WTC11 (cell line): ENCODE measurements at places on chromosomes 1 and 21.

DNA sequence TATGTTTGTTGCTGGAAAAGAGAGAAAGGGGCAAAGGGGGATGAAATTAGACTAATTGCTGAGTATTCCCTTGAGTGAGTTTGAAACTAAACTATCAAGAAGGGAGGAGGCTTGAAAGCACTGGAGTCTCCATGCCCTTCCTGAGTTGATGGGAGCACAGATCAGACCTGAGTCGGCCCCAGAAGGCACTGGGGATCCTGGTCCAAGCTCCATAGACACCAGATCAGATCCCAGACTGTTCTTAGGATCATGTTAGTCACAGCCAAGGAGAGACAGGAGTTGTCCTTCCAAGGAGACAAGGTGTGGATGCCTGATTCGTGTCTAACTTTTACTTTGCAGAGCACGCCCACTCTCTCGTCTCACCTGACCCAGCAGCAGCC is 152.3 kb downstream of the NR5A2 start:
- no peak for DNase-seq

GRCh38 chr1:56255516-56256152 is 323.7 kb downstream of the PLPP3 start:
- no peak for DNase-seq

DNA sequence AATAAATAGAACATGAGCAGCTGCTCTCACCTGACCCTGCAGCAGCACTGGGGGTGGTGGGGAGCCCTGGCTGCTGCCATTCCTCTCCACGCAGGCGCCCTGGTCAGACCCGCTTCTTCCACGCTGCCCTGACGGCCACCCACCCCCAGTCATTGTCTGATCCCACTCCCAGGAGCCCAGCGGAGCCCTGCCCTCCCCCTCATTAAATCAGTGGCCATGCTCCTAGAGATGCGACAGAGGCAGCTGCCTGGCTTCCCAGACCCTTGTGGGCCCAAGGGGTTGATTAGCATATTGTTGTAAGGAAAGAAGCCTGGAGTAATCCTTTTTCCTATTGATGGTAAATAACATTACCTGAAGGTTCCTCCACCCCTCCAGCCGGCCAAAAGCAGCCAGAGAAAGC is 301.5 kb downstream of the RRAGC start:
- DNase-seq = peak; percentile 35

GRCh38 chr1:224407571-224408293 is 26.9 kb downstream of the WDR26 start:
- no peak for DNase-seq

GRCh38 chr1:30753660-30754123 is 3.9 kb downstream of the LAPTM5 start:
- no peak for DNase-seq

DNA sequence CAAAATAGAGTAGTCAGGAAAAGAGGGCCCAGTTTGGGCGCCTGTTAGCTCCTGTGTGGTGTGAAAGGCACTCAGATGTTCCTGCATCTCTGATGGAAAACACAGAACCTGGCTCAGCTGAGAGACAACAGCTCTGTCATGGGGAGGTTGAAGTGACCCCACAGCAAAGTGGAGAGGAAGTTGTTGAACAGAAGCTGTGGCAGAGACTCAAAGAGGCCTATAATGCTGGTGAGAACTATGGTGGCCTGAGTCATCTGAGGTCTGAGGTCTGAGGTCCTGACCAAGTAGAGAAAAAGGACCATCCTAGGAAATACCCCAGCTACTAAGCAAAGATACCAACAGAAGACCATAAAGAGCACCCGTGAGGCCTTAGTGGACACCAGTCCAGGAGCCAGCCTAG is 45.6 kb upstream of the JAK1 start:
- DNase-seq = no peak

DNA sequence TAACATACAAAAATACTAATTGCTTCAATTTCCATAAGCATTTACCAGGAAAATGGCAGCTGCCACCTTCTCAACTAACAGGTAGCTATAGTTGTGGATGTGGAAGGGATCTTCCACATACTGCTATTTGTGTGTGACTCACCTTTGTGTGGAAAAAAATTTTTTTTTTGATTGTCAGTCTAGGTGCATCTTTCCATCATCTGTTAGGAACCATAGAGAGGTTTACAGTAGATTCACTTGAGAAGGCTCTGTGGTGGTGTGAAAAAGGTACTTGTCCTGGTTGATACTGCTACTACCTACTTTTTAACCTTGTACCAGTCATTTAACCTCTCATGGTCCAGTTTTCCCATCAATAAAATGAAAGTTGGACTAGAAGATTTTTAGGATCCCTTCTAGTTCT is 12.9 kb downstream of the DDX20 start:
- no peak for DNase-seq

DNA sequence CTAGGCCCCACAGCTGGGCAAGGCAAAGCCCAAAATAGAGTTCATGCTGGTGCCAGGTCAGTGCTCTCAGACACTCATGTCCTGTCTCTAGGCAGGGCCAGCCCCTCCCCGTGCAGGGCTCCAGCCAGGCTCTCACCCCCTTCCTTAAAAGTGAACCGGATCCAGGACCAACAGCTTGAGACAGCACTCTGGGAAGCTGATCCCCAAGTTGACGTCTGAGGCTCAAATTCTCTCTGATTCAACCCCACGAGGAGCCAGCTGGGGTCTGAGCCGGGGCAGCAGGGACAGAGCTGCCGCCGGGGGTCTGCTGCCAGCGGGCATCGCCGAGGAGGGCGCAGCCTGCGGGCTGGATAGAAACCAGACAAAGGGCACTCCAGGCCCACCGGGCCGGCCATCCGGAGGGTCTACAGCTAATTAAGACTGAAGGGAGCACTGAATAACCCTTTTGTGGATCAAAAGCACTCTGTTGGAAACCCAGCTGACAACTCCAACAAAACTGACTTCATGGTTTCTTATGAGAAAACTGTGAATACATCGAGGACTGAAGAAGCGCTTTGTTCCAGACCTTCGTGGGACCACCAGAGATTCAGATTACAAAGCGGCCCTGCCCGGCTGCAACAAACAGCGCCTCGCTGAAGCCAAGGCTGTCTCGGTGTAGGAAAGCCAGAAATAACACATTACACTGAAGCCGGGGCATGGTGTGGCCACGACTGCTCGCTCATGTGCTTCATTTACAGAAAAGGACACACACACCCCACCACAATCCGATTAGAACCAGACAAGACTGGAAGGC is 95.8 kb downstream of the PSMG1 start:
- DNase-seq = no peak

- no peak for DNase-seq
Observed at GRCh38 chr1:185487936-185488335, 170.9 kb upstream of the IVNS1ABP start.

DNA sequence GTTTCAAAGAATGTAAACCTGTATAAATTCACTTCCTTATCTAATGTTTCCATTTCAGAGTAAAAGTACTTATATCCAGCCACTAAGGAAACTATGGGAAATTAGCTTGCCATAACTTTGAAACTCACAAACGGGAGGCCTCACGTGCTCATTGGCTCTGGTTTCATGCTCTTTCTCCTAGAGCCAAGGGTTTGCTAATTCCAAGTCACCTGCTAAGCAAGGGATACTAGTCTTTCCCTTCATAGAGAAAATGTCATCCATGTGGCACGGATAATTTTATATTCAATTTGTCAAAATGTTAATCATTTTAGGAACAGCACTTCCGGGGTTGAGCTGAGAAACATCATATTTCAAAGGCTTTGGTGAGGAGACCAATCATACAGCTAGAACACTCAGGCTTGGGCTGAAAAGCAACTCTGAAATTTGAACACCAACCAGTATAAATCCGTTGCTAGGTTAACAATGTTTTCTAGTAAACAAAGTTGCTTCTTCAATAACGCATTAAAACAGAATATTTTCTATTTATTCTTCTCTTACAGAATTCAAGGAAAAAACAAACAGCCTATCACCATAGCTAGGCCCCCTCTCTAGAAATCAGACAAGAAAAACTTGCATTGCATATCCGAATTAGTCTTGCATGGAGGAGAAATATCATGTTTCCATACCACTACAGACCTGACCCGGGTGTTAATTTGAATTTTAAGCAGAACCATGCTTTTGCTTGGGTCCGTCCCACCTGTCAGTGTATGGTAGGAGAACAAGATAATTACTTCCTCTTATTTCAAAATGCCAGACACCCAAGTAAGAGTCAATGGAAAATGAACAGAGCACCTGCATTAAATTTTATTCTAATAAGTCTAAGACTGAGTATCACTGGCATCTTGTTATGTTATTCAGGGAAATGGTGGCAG is 196.1 kb upstream of the ESRRG start:
- DNase-seq = no peak

DNA sequence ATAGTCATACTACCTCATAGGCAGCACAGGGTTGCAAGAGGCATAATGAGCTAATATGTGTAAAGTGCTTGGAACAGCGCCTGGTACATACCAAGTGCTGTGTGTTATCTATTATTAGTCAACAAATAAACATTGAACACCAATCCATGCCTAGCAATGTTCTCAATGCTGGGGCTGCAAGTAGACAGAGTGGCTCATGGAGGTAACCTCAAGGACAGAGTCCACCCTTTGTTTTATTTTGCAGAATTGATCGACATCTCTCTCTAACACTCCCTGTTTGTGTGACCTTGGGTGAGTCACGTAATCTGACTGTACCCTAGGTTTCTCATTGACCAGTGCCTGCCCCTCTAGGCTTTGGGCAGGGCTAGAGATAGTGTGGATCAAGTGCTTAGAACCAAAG is 164.0 kb upstream of the KLHDC7A start:
- DNase-seq = no peak

GRCh38 chr1:96259399-96259798 is 462.2 kb upstream of the PTBP2 start:
- DNase-seq = no peak

- no peak for DNase-seq
Observed at GRCh38 chr1:230103306-230104173, 36.5 kb downstream of the GALNT2 start.

GRCh38 chr1:59926381-59927123 is at the start of gene CYP2J2:
Gene CYP2J2, minus strand, starts transcription at chr1:59926773. Its CDS starts 27 bp downstream, at chr1:59926746.
- DNase-seq = peak; percentile 66

DNA sequence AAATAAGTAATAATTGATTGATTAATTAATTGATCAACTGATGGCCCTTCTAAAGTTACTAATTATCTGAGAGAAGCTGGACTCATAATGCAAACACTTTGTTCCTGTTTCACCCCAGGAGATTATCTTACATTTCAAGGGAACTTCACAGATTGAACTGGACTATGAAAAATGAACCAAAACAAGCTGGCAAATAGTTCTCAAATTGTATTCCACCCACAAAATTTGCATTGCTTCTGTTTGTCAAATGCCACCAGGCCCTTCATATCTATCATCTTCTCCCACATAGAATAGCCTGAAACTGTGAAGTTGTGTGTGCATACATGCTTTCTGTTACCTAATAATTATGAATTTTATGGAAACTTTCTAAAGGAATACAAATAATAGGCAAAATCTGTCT is 104.0 kb downstream of the ZNF281 start:
- DNase-seq = no peak

DNA sequence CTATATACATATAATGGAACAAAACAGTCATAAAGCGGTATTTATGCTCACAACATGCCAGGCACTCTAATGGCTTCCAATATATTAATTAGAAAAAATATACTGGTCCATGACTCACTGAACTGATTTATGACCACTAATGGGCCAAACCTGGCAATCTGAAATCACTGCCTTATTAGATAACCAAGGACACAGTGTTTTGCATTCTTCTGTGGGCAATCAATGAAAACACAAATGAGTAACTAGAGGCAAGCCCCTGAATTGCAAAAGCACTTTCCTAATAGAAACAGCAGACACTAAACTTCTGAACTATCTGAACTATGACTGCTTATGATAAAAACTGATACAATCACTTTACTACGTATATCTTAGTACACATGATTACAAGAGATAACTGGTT is 3.5 kb downstream of the GCLM start:
- DNase-seq = no peak

- no peak for DNase-seq
Observed at GRCh38 chr1:60017508-60018205, 55.9 kb downstream of the C1orf87 start.

DNA sequence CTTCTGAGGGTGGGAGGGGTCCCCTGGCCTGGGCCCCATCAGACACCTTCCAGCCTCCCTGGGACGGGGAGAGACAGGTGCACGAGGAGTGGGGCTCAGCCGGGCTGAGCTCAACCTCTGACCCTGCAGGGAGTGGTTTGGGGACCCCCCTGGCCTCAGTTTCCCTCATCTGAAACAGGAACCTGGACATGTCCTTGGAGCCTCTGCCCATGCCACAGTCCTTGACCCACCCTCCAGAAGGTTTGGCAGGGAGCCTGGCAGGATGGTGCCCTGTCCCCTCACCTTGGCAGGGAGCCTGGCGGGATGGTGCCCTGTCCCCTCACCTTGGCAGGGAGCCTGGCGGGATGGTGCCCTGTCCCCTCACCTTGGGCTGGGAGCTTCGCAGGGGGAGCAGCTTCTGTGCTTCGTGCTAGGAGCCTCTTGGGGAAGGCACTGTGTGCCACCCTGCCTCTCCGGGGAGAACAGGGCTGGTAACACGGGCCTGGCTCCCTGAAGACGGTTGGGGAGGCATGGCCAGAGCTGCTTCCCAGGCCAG is 58.3 kb downstream of the SLX9 start:
- DNase-seq = no peak

- DNase-seq = no peak
Observed at GRCh38 chr1:2291577-2291976, 63.5 kb downstream of the SKI start.

- no peak for DNase-seq
Observed at GRCh38 chr1:40272653-40273213, 14.7 kb downstream of the ZMPSTE24 start.

- no peak for DNase-seq
Observed at GRCh38 chr1:156496211-156496761, 4.3 kb downstream of the MEF2D start.

DNA sequence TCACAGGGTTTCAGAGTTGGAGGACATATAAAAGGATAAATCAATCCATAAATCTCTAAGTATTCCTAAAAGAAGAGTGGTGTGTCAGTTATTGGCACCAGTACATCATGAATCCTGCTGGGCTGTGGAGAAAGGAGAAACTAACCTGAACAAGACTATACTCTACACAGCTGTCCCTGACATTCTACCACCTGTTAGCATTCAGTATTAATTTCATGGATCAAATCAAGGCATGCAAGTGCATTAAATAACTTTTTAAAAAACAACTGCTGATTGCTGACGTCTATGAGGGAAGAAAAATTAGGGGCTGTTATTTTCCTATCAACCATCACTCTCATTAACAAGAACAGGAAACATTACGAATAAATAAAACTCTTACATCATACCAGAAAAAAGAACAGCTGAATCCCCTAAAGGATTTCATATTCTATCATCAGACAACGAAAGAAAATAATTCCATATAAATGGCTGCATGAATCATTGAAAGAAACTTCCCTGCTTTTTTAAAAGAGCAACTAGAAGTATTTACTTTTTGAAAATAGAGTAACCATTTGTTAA is 121.7 kb downstream of the ATF6 start:
- no peak for DNase-seq

- peak; percentile 67 for DNase-seq
Observed at GRCh38 chr1:240611619-240612480, at the start of gene GREM2. Gene GREM2, minus strand, starts transcription at chr1:240612155. Its CDS starts 118,680 bp downstream, at chr1:240493475.
